Muscle of back (tissue), 13 donors: ENCODE measurements at places on chromosomes 13 and 19. TPM values are rescaled to one million over a fixed set of nuclear protein-coding genes. Genes with fewer than 3 reads are reported as not detected.
A peak's percentile ranks its signal among the peaks of the same experiment; 100 is the strongest.

GRCh38 chr13:75550159-75550567, 572 bp downstream of the UCHL3 start:
- peak; percentile 33 for DNase-seq

MBD3L3 gene
- not detected for polyA plus RNA-seq

- peak; percentile 58 for DNase-seq
Measured at GRCh38 chr19:6065685-6066374, 44.5 kb downstream of the RFX2 start.

- DNase-seq = peak; percentile 53
Measured at GRCh38 chr19:34639491-34640085, 37.4 kb downstream of the SCGB2B2 start.

LRP3 gene
- polyA plus RNA-seq = 20.3 TPM

PEG3 gene
- 235 TPM for polyA plus RNA-seq

HSD11B1L gene
- polyA plus RNA-seq = 6.7 TPM
